ENCODE measurements at places on chromosomes 7 and 10.

- no peak for DNase-seq
Observed at GRCh38 chr10:33133557-33133956, 175.5 kb upstream of the ITGB1 start.

DNA sequence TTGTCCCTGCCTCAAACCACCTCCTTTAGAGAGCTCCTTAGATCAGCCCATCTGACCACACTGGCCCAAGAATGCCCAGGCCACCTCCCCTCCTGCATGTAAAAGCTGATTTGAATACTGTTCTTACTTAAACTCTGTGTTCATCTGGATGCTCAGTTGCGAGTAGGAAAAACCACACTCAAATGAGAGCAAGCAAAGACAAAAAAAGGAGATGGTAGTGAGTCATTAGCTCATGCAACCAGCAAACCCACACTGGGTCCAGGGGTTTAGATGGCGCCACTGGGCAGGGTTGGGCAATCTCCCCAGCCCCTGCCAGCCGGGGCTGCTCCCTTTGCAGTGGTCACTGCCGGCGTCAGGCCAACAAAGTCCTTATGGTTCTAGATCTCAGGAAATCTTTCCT is 32.7 kb downstream of the TSPAN15 start:
- no peak for DNase-seq

DNA sequence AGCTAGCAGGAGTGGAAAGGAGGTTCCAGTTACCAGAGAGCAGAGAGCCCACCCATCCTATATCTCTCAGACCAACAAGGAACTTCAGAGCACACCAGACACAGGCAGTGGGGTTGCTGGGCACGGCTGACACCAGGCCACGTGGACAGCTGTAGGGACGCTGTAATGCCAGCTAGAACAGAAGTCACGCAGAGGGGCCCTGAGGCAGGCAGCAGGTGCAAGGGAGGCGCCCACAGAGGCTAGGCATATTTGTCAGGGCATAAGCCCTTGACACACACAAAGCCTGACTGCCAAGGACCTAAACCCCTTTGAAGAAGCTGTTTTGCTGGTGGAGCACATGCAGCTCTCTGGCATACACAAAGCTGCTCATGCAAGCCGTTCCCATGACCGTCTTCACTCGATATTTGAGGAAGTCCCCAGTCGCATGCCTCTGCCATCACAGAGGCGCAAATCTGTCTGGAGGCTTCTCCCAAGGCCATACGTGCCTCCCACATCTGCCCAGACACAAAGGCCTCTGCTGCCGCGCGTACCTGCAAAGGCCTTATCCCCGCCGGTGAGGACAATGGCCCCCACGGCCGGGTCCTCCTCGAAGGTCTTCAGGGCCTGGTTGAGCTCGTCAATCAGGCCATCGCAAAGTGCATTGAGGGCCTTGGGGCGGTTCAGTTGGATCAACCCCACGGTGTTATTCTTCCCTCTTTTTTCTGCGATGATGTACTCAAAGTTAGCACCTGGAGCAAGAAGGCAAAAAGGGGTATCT is 2.9 kb downstream of the ECHS1 start:
- no peak for DNase-seq

DNA sequence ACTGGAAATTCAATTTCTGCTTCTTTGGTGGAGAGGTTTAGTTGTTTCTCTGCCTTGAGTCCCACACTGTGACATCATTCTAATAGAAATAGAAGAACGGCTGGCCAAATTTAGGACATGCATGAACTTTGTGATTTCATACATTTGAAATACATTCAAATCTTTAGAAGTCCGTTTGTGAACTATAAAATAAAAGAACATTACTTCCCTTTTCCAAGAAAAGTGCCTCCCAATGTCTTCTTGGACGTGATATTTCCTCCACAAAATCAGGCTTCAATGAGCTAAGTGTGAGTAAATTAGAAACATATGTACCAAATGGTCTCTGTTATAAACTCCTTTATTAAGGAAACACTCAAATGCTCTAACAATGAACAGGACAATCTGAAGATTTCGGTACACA is 314.5 kb upstream of the AKR1E2 start:
- no peak for DNase-seq
